Activated CD4-positive, alpha-beta T cell treated with anti-CD3 and anti-CD28 coated beads for 48 hours (primary cell): ENCODE measurements at places on chromosomes 5 and 9.
A peak's percentile ranks its signal among the peaks of the same experiment; 100 is the strongest.

DNA sequence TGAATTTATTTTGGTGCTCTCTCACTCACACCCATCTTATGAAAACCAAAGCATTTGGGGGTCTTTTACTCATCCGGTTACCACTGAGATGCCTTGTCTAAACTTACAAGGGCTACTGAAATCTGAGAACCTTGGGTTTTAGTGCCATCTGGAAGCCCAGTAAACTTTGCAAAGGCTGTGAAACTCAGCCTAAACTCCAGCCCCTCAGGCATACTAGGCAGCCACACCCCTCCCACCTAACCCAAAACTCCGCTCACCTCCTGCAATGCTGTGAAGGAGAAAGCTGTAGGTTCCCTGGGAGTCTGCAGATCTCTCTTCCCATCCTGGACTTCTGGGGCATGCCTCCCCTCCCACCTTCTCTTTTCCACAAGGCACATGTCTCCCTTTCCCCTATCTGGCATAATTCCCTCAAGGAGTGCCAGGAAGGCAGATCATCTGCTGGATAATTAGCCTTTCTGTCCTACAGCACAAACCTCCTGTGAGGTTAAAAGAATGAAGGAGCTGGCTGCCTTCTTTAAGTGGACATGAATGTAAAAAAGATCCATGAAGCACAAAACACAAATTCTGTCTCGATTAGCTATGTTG is 71.5 kb upstream of the ANXA1 start:
- no peak for DNase-seq

- DNase-seq, result peak; percentile 25
Observed at GRCh38 chr5:138668451-138669380, 84.5 kb upstream of the CTNNA1 start.

DNA sequence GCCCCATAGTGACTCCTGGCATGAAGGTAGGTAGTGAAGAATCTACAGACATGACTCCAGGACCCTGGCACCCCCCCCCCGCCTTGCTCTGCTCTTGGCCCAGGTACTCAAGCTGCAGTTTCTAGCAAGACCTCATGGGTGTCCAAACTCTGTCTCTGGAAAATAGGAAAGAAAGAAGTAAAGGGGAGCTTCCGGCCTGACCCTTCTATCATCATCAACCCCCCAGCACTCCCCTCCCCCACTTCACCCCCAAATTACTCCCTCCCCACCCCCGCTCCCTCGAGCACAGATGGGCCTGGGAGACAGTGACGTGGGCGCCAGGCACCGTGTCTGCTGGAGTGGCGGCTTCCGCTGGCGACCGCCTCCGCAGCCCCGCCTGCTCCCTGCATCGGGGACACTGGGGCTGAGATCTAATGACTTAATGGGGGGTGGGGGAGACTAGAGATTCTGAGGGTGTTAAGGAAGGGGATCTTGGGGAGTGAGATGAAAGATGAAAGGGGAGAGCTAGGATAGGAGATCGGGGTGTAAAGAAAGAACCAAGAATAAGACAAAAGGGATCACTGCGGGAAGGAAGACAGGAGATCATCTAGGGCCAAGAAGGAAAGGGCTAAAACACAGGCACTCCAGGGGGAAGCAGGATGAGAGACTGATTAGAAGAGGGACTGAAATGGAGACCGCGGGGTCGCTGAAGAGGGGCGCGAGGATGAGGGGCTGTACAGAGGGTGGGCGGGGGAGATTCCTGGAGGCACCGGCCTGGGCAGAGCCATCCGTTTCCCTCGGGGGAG is 1.1 kb upstream of the DNAJB5 start:
- DNase-seq, result peak; percentile 64

DNA sequence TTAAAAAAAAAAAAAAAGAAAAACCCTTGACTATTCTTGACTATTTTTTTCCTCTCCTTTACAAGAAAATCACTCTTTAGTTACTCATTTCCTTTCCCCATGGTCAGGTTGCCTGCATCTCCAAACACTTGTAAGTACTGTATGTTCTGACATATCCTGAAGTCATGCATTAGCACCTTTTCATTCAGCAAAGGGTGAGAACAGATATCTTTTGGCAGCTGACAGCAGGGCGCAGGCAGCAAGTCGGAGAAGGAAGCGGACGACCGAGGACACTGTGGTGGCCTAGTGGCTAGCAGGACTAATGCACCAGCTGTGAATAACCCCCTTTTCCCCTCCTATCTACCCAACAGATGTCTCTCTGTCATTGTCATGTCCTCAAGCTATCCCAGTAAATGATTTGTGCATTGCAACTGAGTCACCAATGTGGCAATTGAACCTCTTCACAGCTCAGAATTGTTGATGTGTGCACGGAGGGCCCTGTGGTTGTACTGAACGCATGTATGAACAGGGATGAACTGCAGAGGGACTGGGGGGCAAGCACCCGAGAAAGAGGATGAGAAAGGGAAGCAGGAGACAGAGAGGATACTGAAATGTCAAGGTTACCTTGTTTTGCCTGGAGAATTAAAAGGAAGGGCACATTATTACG is 996.0 kb upstream of the ARRDC3 start:
- no peak for DNase-seq

- DNase-seq, result no peak
Observed at GRCh38 chr5:14382640-14383039, 199.0 kb upstream of the OTULINL start.

DNA sequence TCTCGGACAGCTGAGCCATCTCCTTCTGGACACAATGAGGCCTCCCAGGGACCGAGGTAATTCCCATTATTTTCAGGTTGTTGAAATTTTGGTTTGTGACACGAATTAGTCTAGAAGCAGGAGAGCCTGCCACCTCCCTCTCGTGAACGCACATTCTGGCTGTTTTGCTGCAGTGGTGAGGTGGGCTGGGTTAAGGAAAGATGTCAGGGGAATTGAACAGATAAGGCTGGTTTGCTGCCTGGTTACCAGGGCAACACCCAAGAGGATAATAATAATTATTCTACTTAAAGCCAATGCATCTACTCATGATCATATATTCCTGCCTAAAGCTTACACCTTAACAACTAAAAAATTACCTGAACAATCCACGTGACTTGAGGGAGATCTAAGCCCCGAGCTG is 38.1 kb downstream of the DDX31 start:
- DNase-seq, result no peak

DNA sequence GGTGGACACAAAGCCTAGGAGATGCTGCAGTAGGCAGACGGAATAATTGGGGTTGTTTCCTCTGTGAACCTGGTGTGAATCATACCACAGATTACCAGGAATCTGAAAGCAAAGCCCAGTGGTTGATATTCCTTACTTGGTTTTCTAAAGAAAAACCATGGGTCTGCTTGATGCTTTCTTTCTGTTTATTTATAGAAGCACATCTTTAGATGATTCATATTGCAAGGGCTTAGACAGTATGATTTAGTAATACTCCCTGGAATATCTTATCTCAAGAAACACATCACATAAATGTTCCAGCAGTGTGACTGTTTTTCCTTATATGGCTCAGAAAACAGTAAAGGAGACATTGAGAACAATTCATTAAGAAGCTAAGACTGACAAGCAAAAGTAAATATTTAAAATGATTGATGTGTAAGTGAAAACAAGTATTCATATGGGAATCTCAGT is 623.3 kb downstream of the RAB3C start:
- DNase-seq, result no peak

DNA sequence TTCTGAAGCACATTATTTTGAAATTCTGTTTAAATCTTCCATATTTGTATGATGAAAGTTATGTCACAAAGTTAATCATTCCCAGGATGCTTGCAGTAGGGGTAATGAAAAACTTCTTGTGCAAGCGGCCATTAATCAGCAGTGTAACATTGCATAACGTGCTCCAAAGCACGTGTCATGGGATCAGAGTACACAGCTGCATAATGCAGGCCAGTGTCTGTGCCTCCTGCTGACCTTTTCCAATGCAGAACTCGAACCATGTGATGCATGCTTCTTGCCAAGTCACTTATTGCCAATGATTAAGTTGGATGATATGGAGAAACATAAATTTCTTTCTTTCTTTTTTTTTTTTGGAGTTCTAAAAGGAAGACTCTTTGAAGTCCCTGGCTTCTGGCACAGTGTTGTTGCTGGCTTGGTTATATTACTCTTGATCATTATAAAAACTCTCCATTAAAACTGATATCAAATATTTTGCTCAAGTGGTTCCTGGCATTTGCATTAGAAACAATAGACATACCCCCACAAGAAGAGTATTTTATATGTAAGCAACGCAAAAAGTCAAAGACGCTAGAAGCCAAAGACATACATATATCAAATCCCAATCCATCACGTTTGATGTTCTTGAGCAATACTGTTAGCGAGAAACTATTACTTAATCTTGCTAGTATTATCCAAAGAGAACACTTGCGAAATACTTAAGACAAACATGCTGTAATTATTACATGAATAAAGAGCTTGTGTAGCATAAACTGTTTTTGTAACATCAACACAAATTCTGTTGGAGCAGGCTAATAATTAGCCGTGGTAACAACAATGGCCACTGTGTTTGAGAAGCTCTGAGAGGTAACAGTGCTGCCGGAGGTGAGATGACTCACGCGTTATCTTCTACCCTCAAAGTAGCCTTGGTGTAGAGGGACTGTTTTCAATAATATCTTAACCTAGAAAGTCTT is 164.2 kb downstream of the AUH start:
- DNase-seq, result no peak

DNA sequence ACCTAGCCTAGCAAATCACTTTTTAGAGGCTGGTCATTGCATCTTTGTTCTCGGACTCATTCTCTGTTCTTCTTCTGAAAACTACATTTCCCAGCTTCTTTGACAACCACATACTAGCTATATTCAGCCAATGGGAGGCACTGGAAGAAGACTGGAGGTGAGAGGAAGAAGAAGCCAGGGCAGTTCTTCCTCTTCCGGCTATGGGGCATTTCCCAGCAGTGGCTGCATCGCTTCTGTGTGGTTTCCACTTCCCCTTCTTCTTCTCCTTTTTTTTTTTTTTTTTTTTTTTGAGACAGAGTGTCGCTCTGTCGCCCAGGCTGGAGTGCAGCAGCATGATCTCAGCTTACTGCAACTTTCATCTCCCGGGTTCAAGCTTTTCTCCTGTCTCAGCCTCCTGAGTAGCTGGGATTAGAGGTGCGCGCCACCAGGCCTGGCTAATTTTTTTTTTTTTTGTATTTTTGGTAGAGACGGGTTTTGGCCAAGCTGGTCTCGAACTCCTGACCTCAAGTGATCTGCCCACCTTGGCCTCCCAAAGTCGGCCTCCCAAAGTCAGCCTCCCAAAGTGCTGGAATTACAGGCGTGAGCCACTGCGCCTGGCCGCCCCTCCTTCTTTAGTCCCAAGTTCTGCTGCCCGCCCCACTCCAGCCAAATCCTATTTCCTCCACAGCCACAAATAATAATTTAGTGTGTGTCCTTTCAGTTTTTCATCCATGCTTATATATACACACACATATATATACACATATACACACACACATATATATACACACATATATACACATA is 6.9 kb upstream of the UBAP1 start:
- peak; percentile 31 for DNase-seq
